ENCODE measurements at places on chromosomes 16 and 17.

DNA sequence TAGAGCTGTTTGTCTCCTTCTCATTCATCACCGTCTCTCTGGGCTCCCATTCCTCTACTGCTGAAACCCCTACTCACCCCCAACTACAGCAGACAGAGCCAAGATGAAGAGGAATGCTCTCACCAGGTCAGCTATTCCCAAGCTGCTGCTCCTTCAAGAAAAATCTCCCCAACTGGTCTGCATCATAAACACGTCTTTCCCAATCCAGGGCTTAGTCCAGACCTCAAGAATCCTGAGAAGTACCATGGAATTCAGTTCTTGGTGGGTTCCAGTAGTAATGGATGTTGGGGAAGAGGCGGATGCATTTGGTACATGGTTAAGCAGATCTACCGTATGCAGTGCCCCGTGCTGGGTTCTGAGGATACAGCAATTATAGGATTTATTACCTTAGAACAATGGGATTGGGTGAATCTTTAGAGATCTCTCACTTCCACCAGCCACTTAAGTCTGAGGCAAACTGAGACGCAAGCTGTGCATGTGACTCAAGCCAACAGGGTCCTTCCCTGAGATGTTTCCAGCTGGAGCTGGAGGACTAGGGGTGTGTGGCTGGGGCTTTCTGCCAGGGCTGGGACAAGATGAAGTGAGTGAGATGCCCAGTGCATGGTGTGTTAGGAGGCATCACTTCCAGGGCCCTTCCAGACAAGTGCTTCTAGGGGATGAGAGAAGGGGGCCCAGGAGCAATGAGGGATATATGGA, 232.7 kb upstream of the CDH5 start:
- DNase-seq, result no peak

DNA sequence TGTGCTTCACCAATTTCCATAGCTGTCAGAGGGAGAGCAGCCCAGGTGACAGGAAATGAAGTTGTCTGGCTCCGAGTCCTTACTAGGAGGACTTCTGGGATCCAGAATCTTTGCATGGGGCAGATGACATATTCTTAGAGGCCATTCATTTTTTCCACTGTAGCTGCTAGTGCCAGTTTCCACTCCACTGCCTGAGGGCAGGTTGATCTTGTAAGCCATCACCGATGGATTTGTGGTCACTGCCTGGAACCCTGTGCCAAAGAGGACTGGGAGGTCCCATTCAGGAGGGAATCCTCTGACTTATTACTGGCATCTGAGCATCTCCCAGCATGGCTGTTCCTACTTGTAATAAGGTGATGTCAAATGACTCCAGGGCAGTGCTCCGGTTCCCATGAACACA, 144.1 kb upstream of the KCNJ18 start:
- no peak for DNase-seq

DNA sequence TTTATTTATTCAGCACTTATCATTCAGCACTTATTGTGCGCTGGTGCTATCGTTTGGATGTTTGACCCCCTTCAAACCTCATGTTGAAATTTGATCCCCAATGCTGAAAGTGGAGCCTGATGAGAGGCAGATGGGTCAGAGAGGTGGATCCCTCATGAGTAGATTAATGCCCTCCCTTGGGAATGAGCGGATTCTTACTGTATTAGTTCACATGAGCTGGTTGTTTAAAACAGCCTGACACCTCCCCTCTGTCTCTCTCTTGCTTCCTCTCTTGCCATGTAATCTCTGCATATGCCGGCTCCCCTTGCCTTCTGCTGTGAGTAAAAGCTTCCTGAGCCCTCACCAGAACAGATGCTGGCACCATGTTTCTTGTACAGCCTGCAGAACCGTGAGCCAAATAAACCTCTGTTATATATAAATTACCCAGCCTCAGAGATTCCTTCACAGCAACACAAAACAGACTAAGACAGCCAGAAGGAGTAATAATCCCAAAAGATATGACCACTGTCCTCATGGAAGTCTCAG, 111.1 kb downstream of the CACNG3 start:
- no peak for DNase-seq

- DNase-seq, result no peak
These were observed 11.5 kb upstream of the DUSP14 start for GRCh38 chr17:37478187-37478586.

- DNase-seq, result peak; percentile 71
These were observed 93.8 kb upstream of the PLEKHM1 start for GRCh38 chr17:45584092-45585036.
